ENCODE measurements at places on chromosomes 1 and 21. TPM values are rescaled to one million over a fixed set of nuclear protein-coding genes. Genes with fewer than 3 reads are reported as not detected.

Gene MSH4
- total RNA-seq, result 0.26 TPM

Gene LHX8
- not detected for total RNA-seq

Gene PGD
- total RNA-seq, result 158 TPM

Gene RER1
- 235 TPM for total RNA-seq

Gene KPRP
- total RNA-seq, result not detected

Gene EIF4G3
- 78.6 TPM for total RNA-seq

Gene ATP6V1G3
- total RNA-seq, result not detected

Gene KMO
- 1.8 TPM for total RNA-seq

Gene A3GALT2
- not detected for total RNA-seq

Gene RPTN
- total RNA-seq, result not detected

Gene GIPC2
- 0.26 TPM for total RNA-seq

Gene ELAPOR1
- total RNA-seq, result 0.28 TPM

Gene LRRC3
- total RNA-seq, result 3.3 TPM

Gene THEMIS2
- total RNA-seq, result 4.2 TPM

Gene NOS1AP
- total RNA-seq, result 27.9 TPM

Gene S100A5
- total RNA-seq, result 0.72 TPM

Gene RGS8
- not detected for total RNA-seq

Gene IGSF3
- total RNA-seq, result 9.3 TPM

Gene COL9A2
- 2.9 TPM for total RNA-seq

Gene EEIG2
- 5.4 TPM for total RNA-seq

Gene COL16A1
- 7.6 TPM for total RNA-seq

Gene SERINC2
- total RNA-seq, result 14.0 TPM

All from Panc1 (cell line).